ENCODE measurements at places on chromosomes 6 and 20.

DNA sequence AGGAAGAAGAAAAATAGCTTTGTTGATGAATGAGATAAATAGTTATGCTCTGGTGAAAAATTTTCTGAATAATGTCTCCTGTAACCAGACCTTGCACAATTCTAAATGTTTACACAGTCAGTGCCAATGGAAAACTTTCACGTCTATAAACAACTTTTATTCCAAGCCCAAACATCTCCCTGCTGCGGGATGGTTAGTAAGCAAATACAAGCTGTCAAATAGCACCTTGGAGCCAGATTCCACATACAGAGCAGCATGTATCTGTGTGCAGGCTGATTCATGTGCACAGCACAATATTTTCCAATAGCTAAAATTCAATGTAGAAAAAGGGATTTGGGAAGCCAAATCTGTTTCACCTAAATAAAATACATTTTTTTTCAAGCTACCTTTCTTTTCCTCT lies 813.3 kb downstream of the HACE1 start:
- no peak for DNase-seq

- DNase-seq, result no peak
These were observed 129.4 kb downstream of the BCAS1 start for GRCh38 chr20:53940907-53941545.

DNA sequence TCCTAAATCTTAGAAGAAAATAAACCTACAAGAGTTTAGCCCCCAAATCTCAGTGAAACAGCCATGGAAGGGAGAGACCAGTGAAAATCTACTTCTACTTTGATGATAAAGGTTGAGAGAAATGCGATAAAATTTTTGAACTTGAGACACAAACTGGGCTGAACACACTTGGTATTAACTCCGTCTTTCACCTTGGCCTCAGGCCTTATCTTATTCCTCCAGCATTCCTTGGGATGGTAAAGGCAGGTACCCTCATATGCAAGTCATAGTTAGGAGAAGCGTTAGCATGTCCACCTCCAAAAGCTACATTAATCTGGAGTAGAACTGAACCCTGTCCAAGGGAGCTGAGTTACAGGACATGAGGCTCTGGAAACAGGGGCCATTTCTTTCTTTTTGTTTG lies 1.2 kb upstream of the SPTLC3 start:
- DNase-seq, result no peak

DNA sequence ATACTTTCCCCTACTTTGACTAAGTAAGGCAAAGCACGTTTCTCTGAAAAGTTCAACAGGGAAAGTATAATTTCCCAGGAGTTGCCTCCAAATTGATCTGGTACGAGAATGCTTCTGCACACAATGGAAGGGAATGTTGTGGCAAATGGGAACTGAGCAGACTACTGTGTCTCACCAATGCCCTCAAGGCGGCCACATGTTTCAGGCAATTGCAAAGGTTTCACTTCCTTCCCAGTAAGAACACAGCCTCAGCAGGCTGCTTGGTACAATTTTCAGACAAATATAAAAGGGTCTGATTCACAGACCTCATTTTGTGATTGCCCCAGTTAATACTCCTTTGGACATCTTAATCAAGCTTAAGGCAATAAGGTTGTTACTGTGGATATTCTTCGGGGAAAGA lies 71.2 kb downstream of the KIAA0319 start:
- no peak for DNase-seq

DNA sequence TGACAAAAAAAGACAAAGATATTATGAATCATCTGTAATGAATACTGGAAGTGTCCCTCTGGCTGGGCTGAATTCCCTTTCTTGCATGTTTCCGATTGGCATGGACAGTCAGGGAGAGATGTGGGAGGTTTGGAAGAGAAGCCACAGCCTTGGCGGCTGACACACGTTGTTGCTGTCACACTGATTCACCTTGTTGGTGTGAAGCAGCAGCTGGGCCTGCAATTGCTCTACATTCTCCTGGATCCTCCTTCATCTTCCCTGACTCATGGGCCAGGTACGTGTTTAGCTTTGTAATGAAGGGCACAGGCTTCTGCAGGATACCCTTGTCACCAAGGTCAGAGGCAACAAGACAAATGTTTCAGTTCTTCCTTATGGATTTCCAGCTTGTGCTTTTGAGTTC lies 13.4 kb upstream of the SMIM8 start:
- DNase-seq, result no peak

Measured in vagina (tissue), 2 donors.